A549 treated with ZK216348 at 1 μM for 4 hours (cell line): ENCODE measurements at places on chromosomes 7 and 10. TPM values are rescaled to one million over a fixed set of nuclear protein-coding genes. Genes with fewer than 3 reads are reported as not detected.

The RAMP3 gene
- total RNA-seq: not detected in 5 replicates

The MSMB gene
- not detected in 5 replicates for total RNA-seq

The UBTD1 gene
- total RNA-seq: 11.2 to 21.6 TPM (median 19.1 TPM) in 5 replicates

The PDSS1 gene
- 14.6 to 16.6 TPM (median 15.5 TPM) in 5 replicates for total RNA-seq

The AGAP9 gene
- 8.5 to 11.5 TPM (median 11.0 TPM) in 5 replicates for total RNA-seq

The GCK gene
- total RNA-seq: not detected in 5 replicates

The EXOSC1 gene
- 46.9 to 62.0 TPM (median 53.9 TPM) in 5 replicates for total RNA-seq

The TMEM26 gene
- 0.05 to 0.82 TPM (median 0.22 TPM) in 4 of 5 replicates, not detected in the other for total RNA-seq

The VGF gene
- 8.9 to 26.8 TPM (median 17.5 TPM) in 5 replicates for total RNA-seq

The MYH16 gene
- total RNA-seq: 0.27 to 1.2 TPM (median 0.74 TPM) in 5 replicates

The NODAL gene
- not detected in 5 replicates for total RNA-seq

The BBIP1 gene
- 31.8 to 79.4 TPM (median 37.2 TPM) in 5 replicates for total RNA-seq

The VIPR2 gene
- not detected in 5 replicates for total RNA-seq

The TMEM178B gene
- total RNA-seq: 1.1 to 2.6 TPM (median 1.5 TPM) in 5 replicates

The MMRN2 gene
- 0.57 to 1.4 TPM (median 1.0 TPM) in 5 replicates for total RNA-seq

The TYW1B gene
- total RNA-seq: 2.4 to 3.0 TPM (median 2.6 TPM) in 5 replicates

The SYNPO2L gene
- total RNA-seq: not detected in 5 replicates

The HMX3 gene
- total RNA-seq: 0.14 TPM in 1 of 5 replicates, not detected in the others

The EXOC6 gene
- 9.5 to 16.8 TPM (median 16.1 TPM) in 5 replicates for total RNA-seq

The TRPV6 gene
- not detected in 5 replicates for total RNA-seq

The SOSTDC1 gene
- total RNA-seq: not detected in 5 replicates

The PPP1R17 gene
- not detected in 5 replicates for total RNA-seq

The SFTPA1 gene
- not detected in 5 replicates for total RNA-seq

The SPDYE3 gene
- not detected in 5 replicates for total RNA-seq

The GARIN1A gene
- total RNA-seq: 0.52 to 1.2 TPM (median 0.75 TPM) in 5 replicates

The ACSM6 gene
- not detected in 5 replicates for total RNA-seq

The CTNNA3 gene
- not detected in 5 replicates for total RNA-seq

The BTBD16 gene
- total RNA-seq: 0.22 to 0.92 TPM (median 0.58 TPM) in 5 replicates

The ZEB1 gene
- 6.3 to 11.0 TPM (median 8.5 TPM) in 5 replicates for total RNA-seq

The UMAD1 gene
- 6.8 to 11.8 TPM (median 9.5 TPM) in 5 replicates for total RNA-seq

The DTX2 gene
- total RNA-seq: 22.2 to 43.7 TPM (median 36.2 TPM) in 5 replicates
